Caco-2 (cell line): ENCODE measurements at places on chromosomes 6 and 20. TPM values are rescaled to one million over a fixed set of nuclear protein-coding genes. Genes with fewer than 3 reads are reported as not detected.

Gene MEP1A
- total RNA-seq = 8.1 and 12.0 TPM in 2 replicates

Gene ME1
- 121 and 131 TPM in 2 replicates for total RNA-seq

Gene PRSS16
- 16.4 and 16.5 TPM in 2 replicates for total RNA-seq

Gene ROMO1
- total RNA-seq = 354 and 357 TPM in 2 replicates

Gene BLTP3A
- 40.3 and 41.6 TPM in 2 replicates for total RNA-seq
